ENCODE measurements at places on chromosomes 2 and 18. TPM values are rescaled to one million over a fixed set of nuclear protein-coding genes. Genes with fewer than 3 reads are reported as not detected.

DNA sequence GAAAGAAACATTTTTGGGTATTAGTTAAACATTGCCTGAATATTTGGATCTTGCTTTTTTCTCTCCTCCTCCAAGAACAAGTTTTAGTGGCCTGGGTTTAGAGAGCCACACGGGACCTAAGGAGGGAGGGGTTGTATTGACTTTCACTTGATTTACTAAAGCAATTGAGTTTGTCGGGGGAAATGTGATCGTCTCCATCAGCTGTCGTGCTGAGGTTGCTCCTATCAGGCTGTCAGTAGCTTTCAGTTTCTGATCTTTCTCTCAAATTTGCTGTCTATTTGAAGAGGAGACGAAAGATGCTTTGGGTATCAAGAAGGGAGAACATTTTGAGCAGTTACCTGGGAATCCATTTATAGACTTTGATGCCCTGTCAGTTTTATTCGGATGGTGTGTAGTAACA is 106.0 kb downstream of the SETBP1 start:
- DNase-seq, result no peak

GRCh38 chr2:64008434-64009009 is 10.7 kb downstream of the VPS54 start:
- DNase-seq, result no peak

DNA sequence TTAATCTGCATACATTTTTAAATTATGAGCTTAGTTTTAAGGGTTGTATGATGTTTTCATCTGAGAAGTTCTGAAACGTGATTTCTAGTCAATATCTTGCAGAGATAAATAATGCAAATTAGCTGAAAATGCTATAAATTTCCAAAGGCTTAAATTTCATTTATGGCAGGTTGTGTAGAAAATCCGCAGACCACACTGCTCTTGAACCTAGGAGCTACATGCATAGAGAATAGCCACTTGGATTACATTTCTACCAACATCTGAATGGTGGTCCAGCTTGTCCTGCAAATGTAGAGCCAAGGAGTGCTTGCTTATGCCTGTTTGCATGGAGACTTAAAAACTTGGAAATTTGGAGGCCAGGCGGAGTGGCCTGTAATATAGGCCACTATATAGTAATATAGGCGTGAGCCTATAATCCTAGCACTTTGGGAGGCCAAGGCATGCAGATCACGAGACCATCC is 6.8 kb downstream of the MAT2A start:
- DNase-seq, result peak; percentile 34

- DNase-seq, result no peak
These were observed 40.5 kb upstream of the PAPOLG start for GRCh38 chr2:60715561-60715960.

The FRZB gene
- total RNA-seq, result 1.7 TPM

The RAB27B gene
- total RNA-seq, result 11.4 TPM

DNA sequence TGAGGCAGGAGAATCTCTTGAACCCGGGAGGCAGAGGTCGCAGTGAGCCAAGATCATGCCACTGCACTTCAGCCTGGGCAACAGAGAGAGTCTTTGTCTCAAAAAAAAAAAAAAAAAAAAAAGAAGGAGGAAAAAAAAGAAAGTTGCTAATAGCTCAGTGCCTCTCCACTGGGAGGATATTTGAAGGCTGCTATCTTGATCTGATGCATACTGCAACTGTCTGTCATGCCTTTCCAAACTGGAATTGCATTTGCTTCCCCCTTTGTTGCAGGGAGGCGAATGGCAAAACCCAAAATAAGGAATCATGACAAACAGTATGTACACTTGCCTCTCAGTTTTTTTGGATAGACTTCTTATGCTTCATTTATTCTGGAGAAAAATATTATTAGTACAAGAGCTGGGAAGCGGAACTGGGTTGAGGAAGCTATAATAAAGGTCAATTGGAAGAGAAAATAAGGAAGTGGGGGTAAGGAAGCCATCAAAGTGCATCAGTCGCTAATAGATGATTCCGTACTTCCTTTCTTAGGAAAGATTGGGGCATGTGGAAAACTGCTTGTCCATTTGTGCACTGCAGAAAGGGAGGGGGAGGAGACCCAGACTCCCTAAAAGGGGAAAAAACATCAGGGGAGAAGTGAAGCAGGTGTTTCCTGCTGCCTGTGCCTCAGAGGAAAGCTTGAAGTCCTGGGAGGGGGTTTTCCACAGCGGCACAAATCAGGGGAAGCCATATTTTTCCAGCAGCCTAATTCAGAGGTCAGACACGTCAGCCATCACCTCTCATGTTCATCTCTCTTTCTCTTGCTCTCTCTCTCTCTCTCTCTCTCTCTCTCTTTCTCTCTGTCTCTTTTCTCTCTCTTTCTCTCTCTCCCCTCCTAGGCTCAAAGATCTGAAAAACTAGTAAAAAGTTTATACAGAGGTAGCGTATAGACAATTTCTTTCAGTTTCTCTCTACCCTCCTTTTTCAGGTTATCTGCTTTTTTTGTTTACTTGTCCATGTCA is 301.4 kb upstream of the TNP1 start:
- no peak for DNase-seq

The ESPNL gene
- total RNA-seq, result 8.5 TPM

The GATA6 gene
- 0.08 TPM for total RNA-seq

The MEP1B gene
- total RNA-seq, result 0.08 TPM

GRCh38 chr2:122213312-122213711 is 457.9 kb downstream of the TSN start:
- no peak for DNase-seq

DNA sequence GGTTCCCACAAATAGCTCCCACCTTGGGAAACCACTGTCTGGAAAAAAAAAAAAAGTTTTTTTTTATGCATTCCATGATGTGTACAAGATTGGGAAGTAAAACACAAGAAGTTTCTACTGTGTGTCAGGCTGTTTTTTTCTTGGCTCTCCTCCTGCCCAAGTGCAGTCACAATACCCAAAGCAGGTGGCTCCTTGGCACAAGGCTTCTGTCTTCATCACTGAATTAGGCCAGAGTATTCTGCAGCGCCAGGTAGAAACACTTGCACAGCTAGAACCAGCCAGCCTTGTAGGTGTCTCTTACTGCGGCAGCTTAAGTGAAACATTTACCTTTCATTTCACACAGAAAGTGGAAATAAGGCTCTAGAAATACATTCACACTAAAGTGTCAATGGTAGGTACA is 23.8 kb upstream of the MAL start:
- DNase-seq, result no peak
